Fibroblast of skin of right quadriceps (primary cell): ENCODE measurements at places on chromosomes 7 and 10.

DNA sequence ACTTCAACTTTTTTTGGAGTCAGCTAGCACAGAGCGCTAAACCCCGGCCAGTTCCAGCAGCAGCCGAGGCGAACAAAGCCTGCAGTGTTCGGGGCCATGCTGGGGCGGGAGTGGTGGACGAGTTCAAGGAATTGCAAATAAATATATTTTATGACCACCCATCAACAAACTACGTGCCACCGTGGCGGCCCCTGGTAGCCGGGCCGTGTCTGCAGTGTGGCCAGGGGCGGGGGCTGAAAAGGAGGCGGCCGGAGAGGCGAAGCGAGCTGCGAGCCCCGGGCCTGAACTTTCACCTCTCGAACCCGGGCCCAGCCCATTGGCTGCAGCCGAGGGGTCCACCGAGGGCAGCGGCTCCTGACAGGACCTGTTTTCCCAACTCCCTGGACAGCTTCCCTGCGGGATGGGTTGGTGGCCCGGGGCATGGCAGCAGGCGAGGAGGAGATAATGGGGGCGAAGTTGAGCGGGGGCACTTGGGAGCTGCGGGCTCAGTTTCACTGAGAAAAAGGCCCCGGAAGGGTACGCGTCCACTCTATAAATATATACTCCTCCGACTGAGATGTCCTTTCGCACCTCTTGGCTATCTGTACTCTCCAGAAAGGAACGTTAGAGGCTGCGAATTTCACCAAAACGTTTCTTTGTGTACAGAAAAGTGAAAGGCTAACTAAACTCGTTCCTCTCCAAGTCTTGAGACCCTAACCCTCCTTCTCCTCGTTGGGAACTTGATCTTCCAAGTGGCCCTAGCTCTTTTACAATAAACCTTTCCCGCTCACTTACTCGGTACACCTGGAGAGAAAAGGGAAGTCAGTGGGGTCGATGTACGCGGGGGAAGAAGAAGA is 164.6 kb upstream of the PPP1R3A start:
- DNase-seq = no peak

DNA sequence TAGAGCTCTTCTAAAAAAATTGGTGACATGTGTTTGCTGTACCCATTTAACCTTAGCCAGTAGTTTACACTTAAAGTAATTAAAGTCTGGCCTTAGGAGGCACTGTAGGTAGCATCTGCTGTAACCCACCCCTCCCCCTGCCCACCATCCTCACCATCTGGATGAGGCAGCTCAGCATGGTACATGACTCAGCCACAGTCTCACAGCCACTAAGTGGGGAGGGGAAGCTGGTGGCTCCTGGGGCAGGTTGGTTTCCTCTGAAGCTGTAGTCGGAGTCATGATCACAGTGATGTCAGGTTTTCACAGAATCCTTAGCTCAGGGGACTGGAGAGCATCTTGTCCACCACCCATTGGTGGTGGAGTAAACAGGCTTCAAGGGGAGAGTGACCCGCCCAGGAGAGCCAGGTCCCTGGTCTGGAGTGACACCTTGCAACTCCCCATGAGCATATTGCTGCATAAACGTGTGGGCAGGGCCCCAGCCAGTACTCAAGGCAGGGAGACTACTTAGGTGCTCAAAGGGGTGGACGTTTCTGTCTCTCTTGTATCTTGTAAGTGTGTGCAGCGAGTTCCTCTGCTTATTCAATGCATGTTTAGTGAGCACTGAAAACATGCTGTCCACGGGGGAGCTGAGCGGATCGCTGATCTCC is 125.9 kb downstream of the GRK5 start:
- peak; percentile 55 for DNase-seq

GRCh38 chr7:157136372-157136771 is 2.4 kb upstream of the UBE3C start:
- DNase-seq = peak; percentile 78

GRCh38 chr7:82223580-82223979 is 220.0 kb downstream of the CACNA2D1 start:
- no peak for DNase-seq

GRCh38 chr10:80132299-80133139 is at the start of gene PLAC9:
TSS of gene PLAC9 (plus strand) at chr10:80132730. CDS start at chr10:80132763, 33 bp downstream.
- DNase-seq = no peak

- DNase-seq = no peak
Measured at GRCh38 chr7:37342176-37342687, 106.4 kb downstream of the ELMO1 start.

DNA sequence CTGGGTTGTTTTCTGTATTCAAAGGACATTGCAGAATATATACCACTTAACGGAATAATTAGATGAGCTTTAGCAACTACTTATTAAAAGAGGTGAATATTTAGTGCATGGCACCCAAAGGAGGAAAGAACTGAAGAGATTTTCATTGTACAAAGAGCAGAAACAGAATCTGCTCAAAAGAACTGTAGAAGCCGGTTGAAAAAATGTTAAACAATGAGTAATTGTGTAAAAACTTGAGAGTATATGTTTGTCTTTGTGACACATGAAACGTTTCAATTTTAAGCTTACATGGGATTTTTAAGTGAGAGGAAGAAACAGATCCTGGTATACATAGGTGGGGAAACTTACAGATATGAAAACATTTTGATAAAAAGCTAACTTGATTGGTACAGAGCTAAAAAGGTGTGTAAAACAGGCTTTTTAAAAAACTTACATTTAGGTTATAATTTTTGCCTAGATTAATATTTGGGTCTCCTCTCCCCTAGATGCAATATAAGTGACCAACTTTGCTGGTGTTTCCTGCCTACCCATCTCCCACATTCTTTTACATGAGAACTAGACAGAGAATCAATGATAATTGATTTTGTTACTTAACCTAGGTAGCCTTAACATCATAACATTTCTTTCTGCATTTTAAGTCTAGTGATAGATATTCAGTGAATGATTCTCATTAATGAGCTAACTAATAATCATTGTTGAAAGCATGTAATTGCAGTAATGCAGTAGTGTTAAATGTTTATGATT is 6.8 kb downstream of the ARL5B start:
- DNase-seq = no peak

DNA sequence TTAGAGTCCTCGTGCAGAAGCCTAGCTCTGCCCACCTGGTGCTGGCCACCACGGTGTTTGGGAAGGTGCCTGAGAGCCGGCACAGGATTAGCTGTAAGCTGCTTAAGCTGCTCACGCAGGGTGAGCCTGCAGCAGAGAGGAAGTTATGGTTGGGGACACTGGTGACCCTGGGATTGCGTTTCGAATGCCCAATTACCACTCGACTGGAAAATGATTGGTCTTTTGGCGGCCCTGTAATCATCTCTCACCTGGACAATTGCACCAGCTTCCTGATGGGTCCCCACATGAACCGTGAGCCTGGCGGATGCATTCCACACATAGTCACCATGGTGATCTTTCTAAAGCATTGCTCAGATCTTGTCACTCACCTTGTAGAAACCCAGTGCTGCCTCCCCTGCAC is 442.3 kb upstream of the ZMIZ1 start:
- DNase-seq = no peak

DNA sequence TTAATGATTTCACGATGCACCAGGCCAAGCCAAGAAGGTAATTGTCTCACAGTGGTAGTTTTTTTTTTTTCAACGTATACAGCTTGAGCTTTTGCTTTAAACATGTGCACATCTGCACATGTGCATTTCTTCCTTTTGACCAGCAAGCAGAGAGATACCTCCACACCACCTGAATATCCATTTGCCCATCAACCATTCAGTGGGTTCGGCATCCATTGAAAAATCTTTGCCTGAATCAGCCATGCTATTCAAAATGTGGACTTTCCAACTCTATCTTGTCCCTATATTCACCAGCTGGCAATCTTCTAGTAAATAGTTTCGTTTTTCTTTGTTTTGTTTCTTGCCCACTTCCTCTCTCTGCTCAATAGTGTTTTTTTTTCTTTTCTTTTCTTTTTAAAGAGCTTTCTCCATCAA is 7.7 kb upstream of the TRA2A start:
- no peak for DNase-seq

GRCh38 chr7:23410446-23411183 is 59.7 kb downstream of the IGF2BP3 start:
- no peak for DNase-seq

- DNase-seq = no peak
Measured at GRCh38 chr10:1523221-1523620, 214.1 kb downstream of the ADARB2 start.

DNA sequence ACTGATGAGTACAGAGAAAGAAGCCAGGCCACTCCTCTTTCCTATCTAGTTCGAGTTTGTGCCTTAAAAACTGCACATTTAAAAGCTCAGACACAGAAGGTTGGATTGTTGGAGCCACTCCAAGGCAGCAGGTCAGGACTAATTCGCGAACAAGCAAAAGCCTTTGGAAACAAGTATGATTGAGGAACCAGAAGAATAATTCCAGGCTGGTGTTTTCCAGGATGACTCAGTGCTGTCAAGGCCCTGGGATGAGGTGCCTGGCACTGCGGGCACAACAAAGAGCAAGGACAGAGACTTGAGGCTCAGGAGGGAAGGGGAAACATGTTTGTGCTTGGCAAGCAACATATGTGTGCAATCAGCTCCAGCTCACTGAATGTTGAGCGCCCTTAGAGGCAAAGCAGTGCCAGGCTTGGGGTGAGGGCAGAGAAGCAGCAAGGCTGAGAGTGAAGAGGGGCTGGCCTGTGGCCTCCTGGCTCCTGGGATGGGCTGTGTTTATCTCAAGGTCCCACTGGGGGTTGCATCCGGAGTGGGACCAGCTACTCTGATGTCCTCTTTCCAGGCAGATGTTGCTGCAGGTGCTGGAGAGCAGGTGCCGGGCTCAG is 44.1 kb downstream of the VSTM4 start:
- no peak for DNase-seq

- no peak for DNase-seq
Measured at GRCh38 chr10:81838950-81839349, 36.0 kb upstream of the NRG3 start.

- peak; percentile 93 for DNase-seq
Measured at GRCh38 chr7:1537535-1538412, 7.3 kb downstream of the MAFK start.

DNA sequence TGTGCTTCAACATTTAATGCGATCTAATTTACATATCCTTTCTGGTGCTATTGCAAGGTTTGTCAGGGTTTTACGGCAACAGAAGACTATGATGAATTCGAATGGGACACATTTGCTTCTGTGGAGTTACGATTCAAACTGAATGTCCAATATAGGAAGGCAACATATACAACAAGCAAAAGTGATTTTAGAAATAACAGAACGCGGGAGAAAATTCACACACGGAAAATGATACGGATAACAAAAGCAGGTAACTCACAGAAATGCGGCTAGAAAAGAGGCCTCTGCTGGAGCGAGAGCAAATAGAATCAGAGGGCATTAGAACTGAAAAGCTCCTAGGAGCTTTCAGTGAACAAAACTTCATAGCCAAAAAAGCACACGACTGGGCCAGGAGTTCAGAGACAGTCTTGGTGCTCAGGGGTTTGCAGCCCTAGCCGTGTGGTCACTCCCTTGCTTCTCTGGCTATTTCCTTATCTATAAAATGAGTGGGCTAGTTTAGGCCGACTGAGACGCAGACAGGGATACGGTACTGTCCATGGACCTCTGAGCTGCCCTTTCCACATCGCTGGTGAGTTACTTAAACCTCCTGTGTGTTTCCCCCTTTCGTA is 557 bp upstream of the TAX1BP1 start:
- no peak for DNase-seq

GRCh38 chr7:25762511-25763462 is 389.2 kb upstream of the NFE2L3 start:
- DNase-seq = no peak

DNA sequence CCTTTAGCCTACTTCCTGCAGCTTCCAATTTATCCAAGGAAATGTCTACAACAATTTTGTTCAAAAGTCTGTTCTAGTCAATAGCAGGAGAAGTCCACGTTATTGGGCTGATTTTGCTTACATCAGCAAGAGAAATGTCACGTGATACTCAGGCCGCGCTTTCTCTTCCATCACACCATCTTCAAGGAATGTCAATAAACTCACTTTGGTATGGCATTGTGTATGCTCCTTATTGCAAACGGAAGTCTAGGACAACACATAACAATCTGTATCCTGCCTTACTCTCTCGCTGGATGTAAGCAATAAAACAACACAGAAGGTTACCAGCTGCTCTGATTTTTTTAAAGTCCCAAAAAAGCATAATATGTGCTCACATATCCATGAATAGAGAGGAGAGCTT is 17.1 kb upstream of the STK17A start:
- peak; percentile 75 for DNase-seq

DNA sequence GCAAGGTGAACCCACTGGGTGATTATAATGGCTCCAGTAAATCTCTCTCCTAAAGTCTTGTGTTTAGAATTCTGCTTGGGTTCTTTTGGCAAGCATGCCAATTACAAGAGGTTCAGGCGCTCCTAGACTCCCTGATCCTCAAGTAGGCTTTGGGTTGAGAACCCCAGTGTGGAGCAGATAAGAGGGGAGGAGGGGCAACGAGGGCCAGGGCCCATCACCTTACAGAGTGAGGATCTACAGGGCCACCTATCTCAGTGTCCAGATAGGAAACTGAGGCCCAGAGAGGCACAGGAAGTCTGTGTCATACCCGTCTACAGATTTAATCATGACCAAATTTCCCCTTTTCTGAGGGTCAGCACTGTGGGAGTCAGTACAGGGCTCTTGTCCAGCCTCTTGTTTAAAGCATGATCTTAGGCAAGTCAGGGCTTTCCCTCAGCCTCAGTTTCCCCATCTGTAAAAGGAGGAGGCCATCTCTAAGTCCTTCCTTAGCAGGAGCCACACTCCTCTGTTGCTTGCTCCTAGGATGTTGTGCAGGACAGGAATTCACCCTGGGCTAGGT is 4.4 kb downstream of the TACR2 start:
- no peak for DNase-seq

DNA sequence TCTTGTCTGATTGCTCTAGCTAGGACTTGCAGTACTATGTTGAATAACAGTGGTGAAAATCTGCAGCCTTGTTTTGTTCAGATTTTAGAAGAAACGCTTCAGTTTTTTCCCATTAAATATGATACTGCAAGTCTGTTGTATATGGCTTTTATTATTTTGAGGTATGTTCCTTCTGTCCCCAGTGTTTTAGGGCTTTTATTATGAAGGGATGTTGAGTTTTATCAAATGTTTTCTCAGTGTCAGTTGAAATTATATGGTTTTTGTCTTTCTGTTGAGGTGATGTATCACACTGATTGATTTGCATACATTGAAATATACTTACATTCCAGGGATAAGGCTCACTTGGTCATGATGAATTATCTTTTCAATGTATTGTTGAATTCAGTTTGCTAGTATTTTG is 60.5 kb upstream of the HELLS start:
- DNase-seq = no peak

- no peak for DNase-seq
Measured at GRCh38 chr10:83961620-83962019, 177.7 kb upstream of the GHITM start.

DNA sequence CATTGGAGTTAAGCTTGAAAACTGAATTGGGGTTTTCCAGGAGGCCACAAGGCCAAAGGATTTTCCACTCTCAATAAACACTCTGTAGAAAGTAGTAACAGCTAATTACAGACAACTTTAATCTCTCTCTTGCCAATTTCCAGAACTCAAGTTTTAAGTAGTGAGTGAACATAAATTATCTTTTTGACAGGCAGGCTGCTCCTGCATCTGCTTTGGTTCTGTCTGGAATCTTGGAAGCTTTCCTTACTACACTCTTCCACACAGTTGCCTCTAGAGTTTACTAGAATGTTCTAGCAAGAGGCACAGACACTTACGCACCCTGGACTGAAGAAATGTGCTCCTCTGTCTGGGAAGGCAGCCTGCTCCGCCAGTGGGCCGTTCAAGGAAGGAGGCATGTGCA is 90.5 kb upstream of the WAC start:
- DNase-seq = no peak
